Stimulated activated naive CD4-positive, alpha-beta T cell (primary cell): ENCODE measurements at places on chromosomes 6 and 20.

DNA sequence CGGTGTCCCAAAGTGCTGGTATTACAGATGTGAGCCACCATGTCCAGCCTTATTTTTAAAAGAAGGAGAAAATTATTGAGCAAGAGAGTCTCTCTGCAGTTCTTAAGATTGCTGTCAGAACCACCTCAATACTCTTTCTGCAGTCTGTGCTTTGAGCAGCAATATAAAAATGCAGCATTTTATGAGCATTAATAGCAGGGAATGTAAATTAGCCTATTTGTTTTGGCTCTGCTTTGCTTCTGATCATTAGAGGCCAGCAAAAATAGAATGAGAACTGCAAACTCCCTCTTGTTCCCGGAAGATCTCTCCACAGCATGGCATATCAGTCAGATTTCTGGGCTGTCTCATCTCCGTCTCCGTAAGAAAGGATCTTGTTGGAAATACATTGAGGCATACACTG, 35.8 kb downstream of the C6orf15 start:
- no peak for DNase-seq

DNA sequence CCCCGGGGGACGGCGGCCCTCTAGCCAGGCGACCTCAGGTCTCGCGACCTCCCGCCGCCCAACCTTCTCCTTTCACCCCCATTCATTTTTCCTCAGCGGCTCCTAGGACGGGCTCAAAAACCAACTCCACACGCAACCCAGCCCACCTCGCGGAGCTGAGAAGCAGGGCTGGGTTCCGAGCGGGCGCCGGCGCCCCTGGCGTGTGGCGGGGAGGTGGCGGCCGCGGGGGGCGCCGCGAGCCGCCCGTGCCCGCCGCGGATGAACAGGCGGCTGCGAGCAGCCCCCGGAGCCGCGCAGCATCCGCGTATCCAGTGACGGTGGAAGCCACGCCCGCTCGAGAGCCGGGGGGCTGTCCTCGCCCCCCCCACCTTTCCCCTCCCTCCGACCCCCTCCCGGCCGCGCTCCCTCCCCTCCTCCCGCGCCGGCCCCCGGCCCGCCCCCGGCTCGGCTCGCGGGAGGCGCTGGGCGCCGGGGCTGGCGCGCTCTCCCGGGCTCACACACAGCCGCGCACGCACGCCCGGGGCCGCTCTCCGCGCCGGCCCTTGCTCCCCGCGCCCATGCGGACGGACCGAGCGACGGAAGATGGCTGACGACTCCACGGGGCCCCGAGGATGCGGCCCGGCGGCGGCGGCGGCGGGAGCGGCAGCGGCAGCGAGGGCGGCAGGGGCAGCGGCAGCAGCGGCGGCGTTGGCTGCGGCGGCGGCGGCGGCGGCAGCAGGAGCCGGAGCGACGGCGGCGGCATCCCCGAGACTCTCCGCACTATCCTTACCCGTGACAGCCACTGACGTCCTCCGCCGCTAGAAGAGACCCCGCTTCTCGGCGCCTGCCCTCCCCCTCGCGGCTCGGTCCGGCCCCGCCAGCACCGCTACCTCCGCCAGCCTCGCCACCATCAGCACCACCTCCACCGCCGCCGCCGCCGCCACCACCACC, at the start of gene SOBP:
TSS of gene SOBP (plus strand) at position 482 of the 930 bp plus-strand sequence. CDS start 500 bp downstream, outside the sequence.
- peak; percentile 20 for DNase-seq

- DNase-seq, result no peak
These were observed 167.3 kb upstream of the GMDS start for GRCh38 chr6:2412731-2413130.

DNA sequence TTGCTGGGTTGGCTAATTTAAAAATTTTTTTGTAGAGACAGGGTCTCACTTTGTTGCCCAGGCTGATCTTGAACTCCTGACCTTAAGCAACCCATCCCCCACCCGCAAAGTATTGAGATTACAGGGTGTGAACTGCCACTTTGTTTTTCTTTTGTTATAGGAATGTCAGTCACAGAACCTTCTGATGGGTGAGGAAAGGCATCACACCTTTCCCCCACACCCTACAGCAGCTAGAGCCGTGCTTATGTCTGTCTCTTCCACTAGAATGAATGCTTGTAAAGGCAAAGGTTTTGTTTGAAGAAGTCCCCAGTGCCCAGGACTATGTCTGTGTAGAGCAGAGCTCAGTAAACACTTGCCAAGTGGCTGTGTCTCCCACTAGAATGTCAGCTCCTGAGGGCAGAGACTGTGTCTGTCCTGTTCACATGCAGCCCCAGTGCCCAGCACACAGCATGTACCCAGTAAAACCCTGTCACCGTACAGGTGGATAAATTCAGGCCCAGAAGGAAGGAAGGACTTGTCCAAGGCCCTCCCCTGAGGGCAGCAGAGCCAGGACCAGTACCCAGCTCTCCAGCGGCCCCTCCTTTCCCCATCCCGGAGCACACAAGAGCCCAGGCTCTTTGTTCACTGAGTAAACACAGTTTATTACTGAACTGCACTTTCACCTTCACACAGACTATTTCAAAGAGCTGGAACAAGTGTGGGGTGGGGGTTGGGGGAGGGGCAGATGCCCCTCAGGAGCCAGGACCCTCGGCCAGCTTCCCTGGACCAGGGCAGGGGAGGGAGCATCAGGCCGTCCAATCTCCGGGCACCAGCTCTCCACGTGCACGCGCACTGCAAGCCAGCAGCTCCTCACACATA, 26.4 kb downstream of the COX4I2 start:
- DNase-seq, result no peak

DNA sequence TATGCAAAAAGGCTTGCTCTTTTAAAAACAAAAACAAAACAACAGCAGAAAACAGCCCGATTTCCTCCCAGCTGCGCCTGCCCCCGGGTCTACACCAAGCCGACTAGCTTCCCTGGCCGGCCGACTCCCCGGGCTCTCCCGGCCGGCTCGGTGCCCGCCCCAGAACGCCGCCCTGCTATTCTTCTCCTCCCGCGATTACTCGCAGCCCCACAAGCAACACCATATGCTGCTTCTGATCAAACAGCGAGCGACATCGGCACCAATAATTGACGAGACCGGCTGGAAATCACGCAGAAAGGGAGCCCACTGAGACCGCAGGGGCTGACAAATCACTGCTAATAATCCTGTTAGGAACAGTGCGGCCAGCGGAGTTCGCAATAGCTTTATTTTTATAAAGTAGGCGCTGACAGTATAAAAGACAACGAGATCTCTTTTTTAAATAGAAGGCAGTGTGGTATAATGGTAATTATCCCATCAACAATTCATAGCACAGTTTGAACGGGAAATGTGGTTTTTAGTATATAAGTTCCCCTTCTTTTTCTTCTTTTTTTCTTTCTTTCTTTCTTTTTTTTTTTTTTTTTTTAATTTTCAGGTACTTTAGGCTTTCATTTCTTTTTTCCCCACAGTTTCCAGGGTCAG, 3.3 kb downstream of the SIM1 start:
- DNase-seq, result no peak

DNA sequence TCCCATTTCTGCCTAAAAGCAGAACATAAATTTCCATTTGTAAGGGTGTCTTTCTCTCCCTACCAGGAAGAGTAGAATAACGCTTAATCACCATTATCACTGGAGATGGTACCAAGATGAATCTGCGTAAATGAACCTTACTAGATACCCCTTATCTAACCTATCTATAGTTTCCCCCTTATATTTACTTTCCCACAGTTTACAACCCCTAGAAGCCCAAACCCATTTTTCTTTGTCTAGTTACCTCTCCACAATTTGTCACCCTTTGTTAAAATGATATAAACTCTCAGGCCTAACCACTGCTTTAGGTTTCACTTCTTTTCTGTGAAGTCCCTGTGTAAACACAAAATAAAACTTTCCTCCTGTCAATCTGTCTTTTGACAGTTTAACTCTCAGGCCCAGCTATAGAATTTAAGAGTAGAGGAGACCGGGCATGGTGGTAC, 45.5 kb downstream of the PCNA start:
- DNase-seq, result no peak

DNA sequence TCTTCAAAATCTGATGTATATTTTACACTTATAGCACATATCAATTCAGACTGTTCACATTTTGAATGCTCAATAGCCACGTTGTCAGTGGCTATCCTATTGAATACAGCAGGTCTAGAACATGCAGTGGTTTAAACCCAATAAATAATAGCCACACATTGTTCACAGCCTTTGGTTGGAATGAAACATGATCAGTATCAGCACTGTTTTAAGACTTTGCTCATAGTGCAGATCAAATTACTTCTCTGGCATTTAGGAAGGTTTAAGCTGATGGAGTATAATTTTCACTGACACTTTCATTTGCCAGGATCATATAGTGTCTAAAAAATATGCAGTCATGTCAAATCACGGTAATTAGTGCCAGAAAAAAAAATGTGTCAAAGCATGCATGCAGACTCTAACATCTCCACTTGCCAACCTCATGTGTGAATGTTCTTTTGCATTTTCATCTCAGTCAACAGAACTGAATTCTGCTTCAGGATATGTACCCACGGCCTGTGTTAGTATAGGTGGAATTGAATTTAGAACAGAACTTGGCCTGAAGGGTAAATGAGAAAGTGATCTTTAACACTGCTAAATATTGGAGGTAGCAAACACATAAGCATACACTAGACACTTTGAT, 184.1 kb downstream of the SLC24A3 start:
- DNase-seq, result no peak

- no peak for DNase-seq
These were observed 104.9 kb upstream of the NT5E start for GRCh38 chr6:85344996-85345395.

DNA sequence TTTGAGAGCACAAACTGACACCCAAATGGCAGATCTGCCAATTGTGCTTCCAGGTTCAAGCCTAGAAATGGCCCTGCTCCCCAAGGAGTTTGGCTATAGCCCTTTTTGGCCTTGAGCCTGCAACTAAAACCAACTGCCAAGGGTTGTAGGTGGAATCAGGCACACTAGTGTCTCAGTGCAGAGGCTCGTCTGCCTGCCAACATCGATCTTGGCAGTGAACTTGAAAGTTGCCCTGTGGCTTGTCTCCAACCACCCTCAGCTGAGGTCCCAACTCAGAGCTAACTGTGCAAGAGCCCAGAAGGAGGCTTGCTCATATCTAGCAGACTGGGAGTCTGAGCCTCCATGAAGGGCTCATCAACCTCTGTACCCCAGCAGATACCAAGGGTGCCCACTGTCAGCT, 92.7 kb upstream of the GLP1R start:
- DNase-seq, result no peak

GRCh38 chr6:169188475-169188874, 65.2 kb downstream of the THBS2 start:
- DNase-seq, result no peak

GRCh38 chr6:36650848-36651478, 27.6 kb upstream of the CDKN1A start:
- no peak for DNase-seq

GRCh38 chr20:63497138-63497945, 1.5 kb downstream of the EEF1A2 start:
- DNase-seq, result no peak

DNA sequence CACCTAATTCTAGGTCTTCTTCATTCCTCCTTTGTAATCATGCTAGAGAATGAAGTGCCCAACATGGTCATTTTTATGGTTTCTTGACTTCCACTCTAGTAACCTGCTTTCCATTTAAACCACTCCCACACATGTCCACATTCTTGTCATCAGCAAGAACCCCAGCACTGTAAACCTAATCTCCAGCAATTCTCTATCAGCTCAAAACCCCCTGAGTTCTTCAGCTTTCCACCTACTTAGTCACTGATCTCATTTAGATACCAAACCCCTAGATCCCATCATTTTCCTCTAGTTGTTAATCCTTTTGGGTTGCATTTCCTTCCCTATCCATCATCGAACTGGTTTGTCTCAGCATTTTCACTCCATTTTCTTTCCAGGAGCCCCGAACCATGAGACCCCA, 49.7 kb downstream of the GOPC start:
- DNase-seq, result no peak

DNA sequence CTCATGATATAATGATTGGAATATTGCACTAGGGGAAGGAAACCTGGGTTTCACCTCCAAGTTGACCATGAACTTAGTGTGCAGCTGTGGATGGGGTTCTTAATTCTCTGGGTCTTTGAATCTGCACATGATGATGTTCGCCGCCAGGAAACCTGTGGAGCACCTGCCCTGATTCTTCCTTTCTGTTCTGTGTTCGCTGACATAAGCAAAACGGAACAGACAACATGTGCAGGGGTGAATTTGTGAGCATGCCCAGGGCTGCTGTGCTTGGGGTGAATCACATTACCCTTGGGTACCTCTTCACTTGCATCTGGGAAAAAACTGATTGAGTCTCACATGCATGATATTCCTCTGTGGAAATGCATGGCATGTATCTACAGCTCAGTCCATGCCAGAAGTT, 48.8 kb downstream of the CAP2 start:
- DNase-seq, result no peak

GRCh38 chr6:35363293-35363750, 21.0 kb downstream of the PPARD start:
- no peak for DNase-seq

GRCh38 chr20:43691928-43692524, 25.1 kb downstream of the MYBL2 start:
- DNase-seq, result no peak

GRCh38 chr6:2554651-2555260, 196.0 kb downstream of the MYLK4 start:
- DNase-seq, result no peak

GRCh38 chr6:15287670-15288375, 42.0 kb downstream of the JARID2 start:
- DNase-seq, result no peak

GRCh38 chr6:26159357-26160273, 72.4 kb downstream of the HFE start:
- DNase-seq, result no peak

- DNase-seq, result no peak
These were observed 24.5 kb downstream of the PLCG1 start for GRCh38 chr20:41161886-41162285.

DNA sequence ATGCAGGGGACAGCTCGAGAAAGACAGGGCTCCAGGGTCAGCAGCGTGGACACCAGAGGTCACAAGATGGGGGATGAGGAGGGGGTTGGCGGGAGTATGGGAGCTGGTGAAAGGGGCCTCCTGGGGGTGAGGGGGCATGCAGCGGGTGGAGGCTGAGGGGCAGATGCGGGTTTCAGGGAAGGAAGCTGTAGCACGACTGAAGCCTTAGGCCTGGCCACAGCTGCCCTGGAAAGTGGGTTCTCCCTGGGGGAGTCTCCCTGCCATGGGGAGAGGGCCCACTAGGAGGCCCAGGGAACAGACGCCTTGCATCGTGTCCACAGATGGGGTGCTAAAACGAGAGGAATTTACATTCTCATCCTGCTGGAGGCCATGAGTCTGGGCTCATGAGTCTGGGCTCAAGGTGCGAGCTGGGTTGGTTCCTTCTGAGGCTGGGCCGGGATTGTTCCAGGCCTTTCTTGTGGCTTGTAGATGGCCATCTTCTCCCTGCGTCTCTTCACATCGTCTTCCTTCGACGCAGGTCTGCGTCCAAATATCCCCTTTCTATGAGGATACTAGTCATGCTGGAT, 18.0 kb downstream of the APCDD1L start:
- no peak for DNase-seq
